ENCODE measurements at places on chromosomes 2 and 18.

DNA sequence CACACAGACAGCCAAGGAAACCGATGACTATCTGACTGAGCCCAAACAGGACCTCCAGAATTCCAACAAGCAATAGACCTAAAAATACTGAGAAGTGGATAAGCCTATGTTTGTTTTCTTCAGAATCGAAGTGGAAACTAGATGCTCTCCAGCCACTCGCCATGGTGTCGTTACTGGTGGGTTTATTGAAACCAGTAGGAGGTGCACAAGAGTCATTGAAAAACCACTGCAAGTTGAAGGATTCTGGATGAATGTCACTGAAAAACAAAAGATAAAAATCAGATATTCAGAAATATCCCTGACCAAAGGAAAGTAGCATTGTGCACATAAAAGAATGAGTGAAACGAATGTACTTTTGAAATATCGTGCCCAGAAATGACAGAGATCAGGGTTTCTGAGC, 15.3 kb downstream of the TM4SF20 start:
- H3K27ac ChIP-seq, result no peak overlapping the region
- H3K4me3 ChIP-seq, result no peak overlapping the region
- DNase-seq, result no peak
- no peaks in the 10 kb centered on the region for H3K36me3 ChIP-seq
- no peaks in the 10 kb centered on the region for H3K4me1 ChIP-seq

- H3K27ac ChIP-seq, result no peak overlapping the region
- no peaks in the 10 kb centered on the region for H3K36me3 ChIP-seq
- no peaks in the 10 kb centered on the region for H3K27me3 ChIP-seq
- no peaks in the 10 kb centered on the region for H3K4me1 ChIP-seq
- no peak overlapping the region for H3K4me3 ChIP-seq
These were observed 441.7 kb downstream of the RNF144A start for GRCh38 chr2:7358865-7359447.

DNA sequence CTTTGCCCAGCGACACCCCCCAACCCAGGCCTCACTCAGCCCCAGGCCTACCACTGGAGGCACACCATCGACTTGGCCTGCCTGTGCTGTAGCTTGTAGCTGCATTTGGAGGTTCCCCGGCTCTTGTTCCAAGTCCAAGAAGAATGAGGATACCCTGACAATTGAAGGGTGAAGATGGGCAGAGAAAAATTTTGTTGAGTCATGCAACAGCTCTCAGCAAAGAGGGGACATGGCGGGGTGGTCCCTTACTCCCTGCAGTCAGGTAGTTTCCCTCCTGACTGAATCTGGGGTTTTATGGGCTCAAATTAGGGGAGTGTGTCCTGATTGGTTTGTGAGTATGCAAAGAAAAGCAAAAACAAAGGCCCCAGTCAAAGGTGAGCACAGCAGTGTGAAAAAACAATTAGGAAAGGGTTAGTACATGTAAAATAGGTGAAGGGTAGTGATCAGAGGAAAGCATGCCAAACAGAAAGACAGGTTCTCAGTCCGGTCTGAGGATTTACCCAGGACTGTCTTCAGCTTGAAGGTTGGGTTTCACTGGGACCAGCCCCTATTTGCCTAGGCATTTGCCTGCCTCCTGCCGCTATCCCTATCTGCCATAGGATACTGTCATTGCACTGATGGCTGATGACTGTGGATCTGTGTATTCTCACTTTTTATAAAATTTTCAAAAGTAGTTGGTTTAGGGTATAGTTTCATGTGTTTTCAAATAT, 316.4 kb upstream of the RND3 start:
- H3K27ac ChIP-seq, result no peak overlapping the region
- no peak overlapping the region for H3K4me3 ChIP-seq

GRCh38 chr2:98753801-98754200, 22.9 kb upstream of the MGAT4A start:
- DNase-seq, result no peak
- H3K27ac ChIP-seq, result no peak overlapping the region
- H3K27me3 ChIP-seq, result no peaks in the 10 kb centered on the region
- H3K4me1 ChIP-seq, result peaks cover 4% of the 10 kb centered on the region
- H3K36me3 ChIP-seq, result no peaks in the 10 kb centered on the region

GRCh38 chr2:232635820-232636219, 2.4 kb downstream of the EFHD1 start:
- no peak overlapping the region for H3K27ac ChIP-seq
- peaks cover 24% of the 10 kb centered on the region for H3K4me1 ChIP-seq
- H3K4me3 ChIP-seq, result no peak overlapping the region
- peaks cover 63% of the 10 kb centered on the region for H3K27me3 ChIP-seq
